ENCODE measurements at places on chromosomes 11 and 22.

DNA sequence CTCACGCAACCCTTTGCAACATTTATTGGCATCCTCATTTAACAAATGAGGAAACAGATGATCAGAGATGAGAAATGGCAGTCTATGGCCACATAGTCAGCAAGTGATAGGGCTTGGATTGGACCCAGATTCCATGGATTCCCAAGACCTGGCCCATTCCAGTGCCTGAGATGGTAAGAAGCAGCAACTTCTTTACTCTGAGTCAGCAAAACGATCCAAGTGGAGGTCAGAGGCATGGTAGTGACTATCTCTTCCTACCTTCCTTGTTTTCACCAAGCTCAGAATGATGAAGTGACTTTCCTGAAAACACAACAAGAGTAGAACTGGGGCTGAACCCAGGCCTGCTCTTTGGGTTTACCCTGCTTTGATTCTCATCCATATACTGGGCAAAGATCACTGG, 293.1 kb downstream of the TENM4 start:
- DNase-seq = no peak

GRCh38 chr11:70933981-70934583, 318.3 kb downstream of the SHANK2 start:
- no peak for DNase-seq

DNA sequence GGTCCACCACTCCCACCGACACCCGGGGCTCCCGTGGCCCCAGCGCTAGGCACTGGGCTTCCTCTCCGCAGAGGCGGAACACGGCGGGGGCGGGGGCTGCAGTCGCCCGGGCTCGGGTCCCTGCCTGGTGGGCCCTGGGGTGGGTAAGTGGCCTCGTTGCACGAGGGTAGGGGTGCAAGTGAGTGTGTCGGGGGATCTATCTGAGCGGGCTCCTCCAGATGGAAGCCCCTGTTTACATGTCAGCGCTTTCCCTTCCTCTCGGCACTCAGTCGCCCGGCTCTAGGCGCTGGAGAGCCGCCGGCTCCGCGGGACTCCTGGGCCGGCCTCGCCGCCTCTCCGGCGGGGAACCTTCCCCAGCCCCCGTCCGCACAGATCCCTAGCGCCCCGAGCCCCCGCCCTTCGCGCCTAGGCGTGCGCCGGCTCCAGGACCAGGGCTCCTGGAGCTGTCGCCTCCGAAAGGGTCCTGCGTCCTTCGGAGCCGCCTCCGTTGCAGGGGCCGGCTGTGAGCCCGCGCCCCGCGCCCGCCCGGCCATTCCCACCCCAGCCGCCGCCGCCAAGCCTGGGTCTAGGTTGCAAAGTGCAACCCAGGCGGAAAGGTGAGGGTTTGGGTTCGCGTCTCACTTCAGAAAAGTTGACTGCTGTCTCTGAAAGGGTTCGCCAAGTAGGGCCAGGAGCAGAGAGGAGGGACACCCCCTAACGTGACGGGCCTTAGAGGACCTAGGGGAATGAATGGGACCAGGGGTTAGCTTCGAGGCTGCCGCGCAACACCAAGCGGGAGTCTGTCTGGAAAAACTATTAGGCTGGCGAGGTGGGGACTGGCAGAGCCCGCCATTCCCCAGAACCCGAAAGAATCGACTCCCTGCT, 978 bp downstream of the FLI1 start:
- no peak for DNase-seq

GRCh38 chr11:118227865-118228785, 3.3 kb upstream of the JAML start:
- DNase-seq = no peak

- DNase-seq = no peak
Measured at GRCh38 chr22:21826204-21826603, 41.2 kb downstream of the MAPK1 start.

- no peak for DNase-seq
Measured at GRCh38 chr11:100631316-100631715, 55.8 kb upstream of the ARHGAP42 start.

DNA sequence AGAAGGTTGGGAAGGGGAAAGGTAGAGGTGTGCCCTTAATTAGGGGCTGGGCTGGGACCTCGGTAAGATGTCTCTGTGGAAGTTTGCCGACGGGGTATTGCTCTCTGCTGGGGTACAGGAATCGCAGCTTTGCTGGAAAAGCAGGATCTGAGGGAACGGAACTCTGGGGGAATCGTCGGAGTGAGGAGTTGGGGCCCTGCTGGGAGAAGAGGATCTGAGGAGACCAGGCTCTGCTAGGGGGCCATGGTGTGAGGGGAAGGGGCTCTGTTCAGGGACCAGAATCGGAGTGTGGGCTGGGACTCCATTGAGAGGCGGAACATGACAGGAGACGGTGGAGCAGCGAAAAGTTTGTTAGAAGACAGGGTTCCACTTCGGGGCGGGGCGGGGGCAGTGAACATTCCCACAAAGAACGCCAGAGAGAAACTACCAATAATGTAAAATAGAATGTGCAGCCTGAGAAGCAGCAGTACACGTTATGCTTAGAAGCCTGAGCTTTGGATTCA, 456 bp downstream of the AAMDC start:
- no peak for DNase-seq

DNA sequence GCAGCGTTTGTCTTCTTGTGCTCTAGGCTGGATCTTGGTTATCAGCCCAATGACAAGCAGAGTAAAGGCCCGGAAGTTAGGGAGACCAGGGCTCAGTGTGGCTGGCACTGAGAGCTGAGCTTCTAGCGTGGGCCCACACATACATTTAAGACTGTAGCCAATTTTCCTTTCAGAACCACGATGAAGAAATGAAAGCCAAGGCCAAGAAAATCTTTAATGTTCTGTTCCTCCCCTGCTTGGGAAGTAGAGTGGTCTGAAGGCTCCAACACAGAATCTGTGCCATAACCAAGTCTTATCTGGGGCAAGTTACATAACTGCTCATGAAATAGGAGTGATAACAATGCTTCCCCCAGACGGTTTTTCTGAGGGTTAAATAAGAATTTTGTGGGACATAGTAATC, 4.7 kb upstream of the ST3GAL4 start:
- no peak for DNase-seq

- DNase-seq = no peak
Measured at GRCh38 chr11:19740586-19740985, 27.9 kb downstream of the NAV2 start.

DNA sequence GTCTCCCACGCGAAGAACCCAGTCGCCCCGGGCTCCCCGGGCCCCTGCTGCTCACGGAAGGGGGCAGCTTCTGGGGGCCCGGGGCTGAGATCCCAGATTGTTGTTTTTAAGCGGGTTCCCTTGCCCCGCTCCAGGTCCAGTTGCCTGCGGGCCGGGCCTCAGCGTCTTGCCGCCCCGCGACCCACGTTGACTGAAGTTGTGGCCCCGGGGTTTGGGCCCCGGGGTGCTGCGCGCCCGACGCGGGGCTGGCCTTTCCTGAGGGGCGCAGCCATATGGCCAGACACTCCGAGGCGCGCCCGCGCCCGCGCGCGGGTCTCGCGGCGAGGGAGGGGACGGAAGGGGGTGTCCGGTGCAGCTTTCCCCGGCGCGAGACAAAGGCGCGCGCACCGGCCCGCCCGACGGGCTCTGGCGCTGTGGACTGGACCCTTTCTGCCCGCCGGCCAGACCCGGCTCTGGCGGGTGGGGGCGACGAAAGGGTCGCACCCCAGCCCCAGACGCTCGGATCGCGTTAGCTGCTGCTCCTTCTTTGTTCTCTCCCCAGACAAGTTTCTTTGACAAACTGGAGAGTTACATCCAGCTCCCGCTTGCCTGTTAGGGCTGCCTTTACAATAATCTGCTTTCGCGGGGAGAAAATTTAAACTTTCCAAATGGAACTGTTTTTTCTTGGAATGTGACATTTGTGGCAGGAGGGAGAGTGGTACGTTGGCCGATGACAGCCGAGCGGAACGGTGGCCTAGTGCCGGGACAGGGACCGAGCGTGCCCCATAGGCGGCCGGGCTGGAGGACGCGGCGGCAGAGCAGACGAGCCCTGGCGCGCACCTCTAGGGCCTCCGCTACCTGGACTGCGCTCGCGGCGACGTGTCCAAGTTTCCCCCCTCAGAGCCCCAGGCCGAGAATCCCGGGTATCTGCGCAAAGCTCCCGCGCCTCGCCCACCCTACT, 716 bp downstream of the AMOTL1 start:
- no peak for DNase-seq

- DNase-seq = no peak
Measured at GRCh38 chr11:68008381-68009337, 1.5 kb upstream of the ALDH3B1 start.

GRCh38 chr22:26326803-26327202, 102.3 kb upstream of the ASPHD2 start:
- no peak for DNase-seq

- no peak for DNase-seq
Measured at GRCh38 chr11:68796801-68797200, 44.9 kb downstream of the CPT1A start.

- DNase-seq = no peak
Measured at GRCh38 chr22:44686873-44687600, 15.0 kb upstream of the PRR5 start.

DNA sequence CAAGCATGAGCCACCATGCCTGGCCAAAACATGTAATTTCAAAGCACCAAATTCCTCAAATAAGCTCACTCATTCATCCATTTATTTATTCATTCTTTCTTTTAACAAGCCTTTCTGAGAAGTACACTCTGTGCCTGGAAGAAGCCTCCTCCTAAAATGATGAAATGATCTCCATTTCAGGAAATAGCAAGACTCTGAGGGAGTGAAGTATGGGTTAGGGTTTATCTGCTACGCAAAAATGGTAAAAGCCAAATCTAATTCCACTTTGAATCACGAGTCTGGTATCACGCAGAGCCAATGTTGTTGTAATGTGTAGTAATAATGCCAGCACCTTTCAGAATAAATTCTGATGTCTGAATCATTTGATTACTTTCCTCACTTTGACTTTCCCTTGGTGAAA, 1041.8 kb downstream of the LRRC4C start:
- no peak for DNase-seq

GRCh38 chr11:109148669-109149068, 273.3 kb upstream of the C11orf87 start:
- DNase-seq = no peak

DNA sequence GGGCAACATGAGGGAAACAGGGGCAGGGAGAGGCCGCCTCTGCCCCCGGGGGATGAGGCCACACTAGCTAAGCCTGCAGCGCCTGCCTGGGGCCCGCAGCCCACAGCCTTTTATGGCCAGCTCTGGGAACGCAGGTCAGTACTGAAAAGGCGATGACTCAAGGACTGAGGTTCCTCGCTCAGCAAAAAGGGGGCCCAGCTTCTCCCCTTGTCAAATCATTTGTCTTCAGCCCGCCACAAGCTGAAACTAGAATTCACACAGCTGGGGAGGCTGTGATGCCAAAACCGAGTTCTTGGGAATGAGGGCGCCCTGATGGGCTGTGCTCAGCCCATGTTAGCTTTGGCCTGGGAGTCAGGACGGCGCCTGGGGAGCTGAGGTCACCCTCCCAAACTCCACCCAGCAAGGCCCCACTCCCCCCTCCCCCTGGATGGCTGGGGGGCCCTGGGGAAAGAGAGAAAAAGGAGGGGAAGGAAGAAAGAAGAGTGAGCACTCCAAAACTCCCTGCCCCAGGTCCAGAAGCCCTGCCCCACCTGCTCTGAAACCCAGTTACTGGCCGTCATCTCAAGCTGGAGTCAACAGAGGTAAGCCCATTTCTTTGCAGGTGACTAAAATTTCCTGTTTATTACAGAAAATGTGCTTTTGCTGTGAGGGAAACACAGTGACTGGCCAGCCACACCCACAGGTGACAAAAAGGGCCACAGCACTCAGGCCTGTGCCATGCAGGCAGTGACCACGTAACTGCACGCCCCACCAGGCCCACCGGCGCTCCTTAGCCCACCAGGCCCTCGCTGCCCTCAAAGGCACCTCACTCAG, 13.7 kb downstream of the EHD1 start:
- DNase-seq = no peak

- no peak for DNase-seq
Measured at GRCh38 chr22:48309115-48309705, 1518.5 kb downstream of the BRD1 start.

- peak; percentile 54 for DNase-seq
Measured at GRCh38 chr11:75673977-75674582, 5.2 kb upstream of the MAP6 start.

DNA sequence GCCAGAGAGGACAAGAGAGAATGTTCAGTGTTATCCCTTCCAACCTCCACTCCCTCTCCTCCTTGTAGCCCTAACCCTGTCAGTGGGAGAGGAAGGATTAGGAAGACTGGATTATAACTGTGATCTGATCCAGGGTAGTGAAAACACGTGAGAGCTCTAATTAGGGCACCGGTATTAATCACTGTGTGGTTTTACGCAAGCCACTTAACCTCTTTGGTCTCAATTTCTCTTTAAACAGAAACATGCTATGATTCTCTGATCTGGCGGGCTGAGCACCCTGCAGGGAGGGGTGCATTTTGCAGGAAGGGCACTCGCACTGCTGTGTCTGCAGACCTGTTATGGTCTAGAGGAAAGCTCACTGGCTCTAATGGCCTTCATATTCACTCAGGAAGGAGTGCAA, 11.5 kb downstream of the RPL27A start:
- no peak for DNase-seq

DNA sequence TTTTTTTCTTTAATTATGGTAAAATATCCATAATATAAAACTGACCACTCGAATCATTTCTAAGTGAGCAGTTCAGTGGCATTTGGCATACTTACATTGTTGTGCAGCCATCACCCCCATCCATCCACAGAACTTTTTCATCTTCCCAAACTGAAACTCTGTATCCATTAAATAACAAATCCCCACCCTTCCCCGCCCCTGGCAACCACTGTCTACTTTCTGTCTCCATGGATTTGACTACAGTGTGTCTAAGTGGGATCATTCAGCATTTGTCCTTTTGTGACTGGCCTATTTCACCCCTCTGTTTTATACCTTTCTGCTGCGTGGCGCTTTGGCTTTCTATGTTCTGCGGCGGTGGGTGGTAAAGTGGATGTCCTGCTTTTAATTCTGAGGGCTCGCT, 49.1 kb downstream of the RTN4R start:
- no peak for DNase-seq

DNA sequence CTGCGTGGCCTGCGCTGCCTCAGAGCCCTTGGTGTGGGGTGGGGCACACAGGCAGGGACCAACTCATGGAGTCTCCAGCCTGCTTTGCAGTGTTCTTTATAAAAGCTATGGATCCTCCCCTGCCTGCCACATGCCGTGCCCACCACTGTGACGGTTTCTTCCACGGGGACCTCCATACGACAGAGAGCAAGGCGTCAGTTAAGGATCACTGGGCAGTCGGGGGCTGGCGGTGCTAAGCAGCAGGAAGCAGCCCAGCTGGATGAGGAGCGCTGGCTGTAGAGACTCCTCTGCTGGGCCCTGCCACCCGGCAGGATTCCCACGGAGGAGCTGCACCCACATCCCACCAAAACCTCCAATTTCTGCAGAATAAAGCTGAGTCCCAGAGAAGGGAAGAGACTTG, 23.1 kb upstream of the EFCAB6 start:
- no peak for DNase-seq

DNA sequence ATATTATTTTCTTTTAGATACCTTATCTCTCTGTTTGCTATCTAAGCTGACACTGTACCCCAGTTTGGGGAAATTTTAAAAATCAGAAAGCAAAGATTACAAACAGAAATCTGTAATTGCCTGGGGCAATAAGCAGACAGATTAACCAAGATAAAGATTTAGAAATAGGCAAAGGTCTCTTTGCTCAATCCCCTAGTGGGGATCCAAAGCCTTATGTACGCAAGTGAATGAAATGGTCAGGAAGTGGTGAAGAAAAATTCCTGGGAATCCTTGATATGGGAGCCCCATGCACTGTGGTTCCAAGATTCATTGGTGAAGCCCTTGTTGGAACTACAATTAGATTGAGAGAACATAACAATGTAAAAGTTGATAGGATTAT, 139.5 kb upstream of the GUCY1A2 start:
- no peak for DNase-seq

GRCh38 chr22:49589811-49590210, 237.9 kb downstream of the BRD1 start:
- no peak for DNase-seq

- DNase-seq = peak; percentile 22
Measured at GRCh38 chr11:124766156-124766555, 4.1 kb upstream of the ESAM start.
